ENCODE measurements at places on chromosomes 2 and 18.

DNA sequence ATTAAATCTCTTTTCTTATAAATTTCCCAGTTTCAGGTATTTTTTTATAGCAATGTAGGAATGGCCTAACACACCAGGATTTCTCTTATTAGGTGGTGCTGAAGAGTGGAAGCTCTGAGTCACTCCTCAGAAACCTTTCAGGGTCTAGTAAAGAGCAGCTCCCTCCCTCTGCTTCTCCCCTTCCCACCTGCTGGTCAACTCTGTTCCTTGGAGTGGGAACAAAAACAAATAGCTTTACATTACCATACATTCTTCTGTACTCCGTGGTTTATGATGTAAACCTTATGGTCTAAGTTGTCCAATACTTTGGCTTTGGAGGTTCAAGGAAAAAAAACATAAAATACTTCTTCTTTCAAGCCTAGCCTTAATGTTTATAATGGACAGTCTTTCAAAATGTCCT, 2.7 kb upstream of the IL1R1 start:
- no peak for DNase-seq

DNA sequence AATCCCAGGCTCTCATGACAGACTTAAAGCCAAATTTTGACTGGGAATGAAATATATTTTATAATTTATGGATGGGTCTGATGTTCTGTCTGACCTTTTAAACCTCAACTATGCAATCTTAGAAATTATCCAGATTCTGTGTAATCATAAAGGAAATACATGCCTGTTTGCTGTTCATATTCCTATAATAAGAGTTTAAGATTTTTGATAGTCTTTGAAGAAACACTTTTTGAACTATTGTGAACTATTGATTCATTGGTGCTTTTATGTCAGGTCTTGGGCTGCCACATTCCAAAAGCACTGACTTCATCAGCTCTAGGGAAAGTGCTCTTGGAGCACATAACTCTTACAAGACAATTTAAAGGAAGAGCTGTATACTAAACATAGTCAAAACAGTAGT, 64.2 kb downstream of the CCDC150 start:
- DNase-seq = no peak

DNA sequence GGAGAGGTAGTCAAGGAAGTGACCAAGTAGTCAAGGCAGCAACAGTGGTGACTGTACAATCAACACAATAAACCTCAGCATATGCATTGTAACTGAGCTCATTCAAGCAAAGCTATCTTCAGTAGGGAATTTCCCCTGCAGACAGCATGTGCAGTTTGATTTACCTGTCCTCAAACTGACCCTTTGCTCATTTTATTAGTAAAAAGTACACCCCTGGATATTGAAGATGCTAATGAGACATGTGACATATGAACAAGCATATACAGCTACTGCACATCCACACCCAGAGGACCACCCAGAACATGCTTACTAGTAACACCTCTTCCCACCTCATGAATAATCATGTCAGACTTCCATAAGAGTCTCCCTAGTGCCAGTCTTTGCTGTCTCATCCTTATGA, 15.4 kb downstream of the C2orf81 start:
- no peak for DNase-seq

DNA sequence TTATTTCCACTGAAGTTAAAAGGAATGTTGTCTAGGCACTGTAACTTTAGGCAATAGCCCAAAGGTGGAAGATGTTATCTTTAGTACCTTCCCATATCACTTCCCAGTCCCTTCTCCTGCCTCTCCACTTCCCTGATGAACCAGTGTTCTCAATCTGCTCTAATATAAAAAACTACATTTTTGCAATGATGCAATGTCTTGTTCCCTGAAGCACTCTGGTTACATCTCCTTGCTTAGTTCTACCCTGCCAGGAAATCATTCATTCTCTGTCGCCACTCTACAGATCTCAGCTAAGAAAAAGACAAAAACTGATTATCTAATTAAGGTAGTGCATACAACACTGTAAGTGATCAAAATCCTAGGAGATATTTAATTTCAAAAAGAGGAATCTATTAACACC, 71.3 kb downstream of the BAZ2B start:
- no peak for DNase-seq

DNA sequence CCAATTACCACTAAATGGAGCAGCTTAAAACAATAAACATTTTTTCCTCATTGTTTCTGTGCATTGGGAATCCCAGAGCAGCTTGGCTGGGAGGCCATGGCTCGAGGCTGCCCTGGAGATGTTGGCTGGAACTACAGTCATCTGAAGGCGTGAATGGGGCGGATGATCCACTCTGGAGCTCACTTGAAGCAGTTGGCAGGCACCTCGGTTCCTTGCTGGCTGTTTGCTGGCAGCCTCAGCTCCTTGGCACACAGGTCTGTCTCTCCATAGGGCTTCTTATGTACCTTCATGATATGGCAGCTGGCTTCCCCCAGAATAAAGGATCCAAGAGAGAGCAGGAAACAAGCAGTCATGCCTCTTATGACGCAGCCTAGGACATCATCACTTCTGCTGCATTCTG, 227.0 kb upstream of the COPS8 start:
- DNase-seq = no peak

DNA sequence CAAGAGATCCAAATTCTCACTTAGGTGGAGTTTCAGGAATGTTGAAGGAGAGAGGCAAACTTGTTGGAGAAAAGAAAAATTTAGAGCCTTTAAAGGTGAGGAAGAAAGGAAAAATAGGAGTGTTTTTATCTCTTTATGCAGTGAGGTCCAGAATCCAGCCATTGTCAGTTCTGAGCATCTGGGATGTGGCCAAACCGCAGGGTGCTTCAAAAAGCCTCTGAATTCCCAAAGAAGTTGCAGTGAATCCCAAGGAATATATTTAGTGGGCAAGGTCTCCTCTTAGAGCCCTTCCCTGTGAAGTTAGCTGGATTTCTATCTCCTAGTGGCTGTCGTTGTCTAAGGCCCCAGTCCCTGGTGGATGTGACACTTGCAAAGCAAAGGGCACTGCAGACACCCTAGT, 51.2 kb downstream of the MTCL1 start:
- DNase-seq = no peak

- DNase-seq = no peak
These were observed 26.1 kb upstream of the PIEZO2 start for GRCh38 chr18:11175266-11175979.

DNA sequence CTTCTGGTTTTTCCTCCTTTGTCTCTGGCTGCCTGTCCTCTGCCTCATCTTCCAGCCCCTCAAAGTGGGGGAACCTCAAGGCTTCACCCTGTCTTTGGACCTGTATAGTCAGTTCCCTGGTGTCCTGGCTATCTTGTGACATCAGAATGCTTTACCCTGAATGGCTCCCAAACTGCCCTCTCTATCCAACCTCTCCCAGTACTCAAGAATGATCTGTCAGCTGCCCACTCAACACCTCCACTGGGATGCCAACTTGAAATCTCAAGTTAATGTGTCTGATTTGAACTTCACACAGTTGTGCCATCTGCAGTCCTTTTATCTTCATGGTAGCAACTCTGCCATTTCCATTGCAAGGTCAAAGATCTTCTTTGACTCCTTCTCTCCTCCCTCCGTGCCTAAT, 43.8 kb downstream of the UBE2F start:
- DNase-seq = no peak

DNA sequence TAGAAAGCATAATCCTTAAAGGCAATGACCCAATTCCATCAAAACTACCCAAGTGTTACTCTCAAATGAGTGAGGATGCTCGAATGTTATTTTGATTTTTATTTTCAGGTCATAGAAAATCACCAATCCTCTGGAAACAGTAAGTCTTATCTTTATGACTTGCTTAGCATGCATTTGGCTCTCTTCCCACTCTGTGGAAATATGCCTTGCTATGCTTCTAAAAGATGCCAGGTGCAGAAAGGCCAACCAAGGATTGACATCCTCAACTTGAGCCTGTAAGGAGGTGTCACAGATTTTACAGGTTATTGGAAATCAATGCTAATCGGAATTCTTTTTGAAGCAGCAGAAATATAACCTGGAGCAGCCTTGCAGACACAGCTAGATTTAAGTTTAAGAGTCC, 543.9 kb upstream of the LINC00305 start:
- DNase-seq = no peak

- no peak for DNase-seq
These were observed 24.5 kb downstream of the MALT1 start for GRCh38 chr18:58695772-58696171.

DNA sequence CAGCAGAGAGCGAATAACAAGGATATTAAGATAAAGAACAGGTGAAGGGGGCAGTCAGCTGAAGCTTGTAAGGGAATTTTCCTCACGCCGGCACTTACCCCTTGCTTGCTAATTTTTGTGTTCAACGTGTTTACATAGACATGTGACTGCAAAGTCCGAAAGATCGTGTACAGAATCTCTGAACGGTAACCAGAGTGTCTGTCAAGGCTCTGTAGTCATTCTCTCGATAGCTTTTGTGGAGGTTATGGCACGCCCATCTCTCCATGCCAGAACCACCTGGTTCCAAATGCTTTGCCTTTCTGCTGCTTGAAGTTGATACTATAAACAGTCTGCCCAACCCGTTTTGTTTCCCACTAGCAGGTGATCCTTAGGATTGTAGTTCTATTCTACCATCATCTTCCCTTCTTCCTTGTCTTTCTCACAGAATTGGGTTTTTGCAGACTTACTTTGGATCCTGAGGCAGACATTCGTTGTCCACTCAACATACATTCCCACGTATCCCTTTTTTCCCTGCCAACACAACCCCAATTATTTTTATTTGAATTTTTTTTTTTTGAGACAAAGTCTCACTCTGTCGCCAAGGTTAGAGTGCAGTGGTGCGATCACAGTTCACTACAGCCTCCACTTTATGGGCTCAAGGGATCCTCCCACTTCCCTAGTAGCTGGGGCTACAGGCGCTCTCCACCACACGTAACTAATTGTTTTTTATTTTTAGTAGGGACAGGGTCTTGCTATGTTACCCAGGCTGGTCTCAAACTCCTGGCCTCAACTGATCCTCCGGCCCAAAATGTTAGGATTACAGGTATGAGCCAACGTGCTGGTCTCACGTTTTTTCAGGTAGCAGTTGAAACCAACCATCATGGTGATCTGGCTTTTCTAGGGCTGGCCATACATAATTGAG, 1.3 kb upstream of the USP34 start:
- DNase-seq = no peak

DNA sequence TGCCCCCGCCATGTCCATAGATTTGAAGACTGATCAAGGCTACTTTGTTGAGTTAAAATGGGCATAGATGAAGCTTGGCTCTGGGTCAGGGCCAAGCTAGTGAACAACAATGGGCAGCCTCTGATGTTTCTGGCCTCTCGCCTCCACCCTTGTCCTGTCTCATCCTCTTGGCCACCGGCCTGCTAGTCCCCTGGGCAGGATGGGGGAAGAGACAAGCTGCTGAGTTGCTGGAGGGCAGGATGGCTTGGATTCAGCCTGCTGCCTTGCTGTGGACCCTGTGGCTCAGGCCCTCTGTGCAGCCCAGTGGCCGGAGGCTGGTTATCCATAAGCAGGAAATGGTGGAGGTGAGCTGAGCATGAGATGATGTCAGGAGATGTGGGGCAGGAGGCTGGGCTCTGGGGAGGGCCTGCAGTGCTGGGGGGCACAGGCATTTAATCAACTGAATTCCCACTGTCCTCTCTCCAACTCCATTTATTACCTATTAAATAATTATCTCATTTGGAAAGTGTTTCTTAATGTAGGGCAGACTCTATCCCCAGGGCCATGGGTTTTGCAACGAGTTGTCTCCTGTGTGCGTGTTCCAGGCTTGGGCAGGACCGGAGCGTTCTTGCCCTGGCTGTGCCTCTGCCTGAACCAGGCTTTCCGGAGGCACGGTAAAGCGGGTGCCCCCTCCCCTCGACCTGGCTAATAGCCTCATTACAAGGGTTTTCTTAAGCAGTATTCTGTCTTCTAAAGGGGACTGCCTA, 122.9 kb downstream of the GLI2 start:
- DNase-seq = no peak

GRCh38 chr2:86794861-86795260, 4.1 kb upstream of the CD8A start:
- no peak for DNase-seq

Data from NCI-H1694 (cell line).